Activated T-helper 17 cell treated with anti-CD3 and anti-CD28 coated beads, Interleukin-2, amount 50 U/mL, for 72 hours (primary cell): ENCODE measurements at places on chromosomes 5 and 9. TPM values are rescaled to one million over a fixed set of nuclear protein-coding genes. Genes with fewer than 3 reads are reported as not detected.

REXO4 gene
- total RNA-seq: 36.5 TPM

INSL6 gene
- not detected for total RNA-seq

SEMA5A gene
- total RNA-seq: not detected

F2RL2 gene
- not detected for total RNA-seq

CYSRT1 gene
- total RNA-seq: 0.40 TPM

IGFBPL1 gene
- not detected for total RNA-seq

LTC4S gene
- 1.3 TPM for total RNA-seq

CDH9 gene
- total RNA-seq: not detected

IL13 gene
- 2.4 TPM for total RNA-seq

LRRC26 gene
- not detected for total RNA-seq

AGXT2 gene
- not detected for total RNA-seq

TMEM215 gene
- not detected for total RNA-seq

FLT4 gene
- 0.34 TPM for total RNA-seq

RNF224 gene
- not detected for total RNA-seq

FAT2 gene
- not detected for total RNA-seq

SPATA31D4 gene
- total RNA-seq: not detected

HTR4 gene
- total RNA-seq: not detected

CCL27 gene
- 0.78 TPM for total RNA-seq

FOXI1 gene
- total RNA-seq: not detected

TMED9 gene
- total RNA-seq: 97.7 TPM

TMEM38B gene
- 6.6 TPM for total RNA-seq

SLC27A6 gene
- not detected for total RNA-seq

SOX30 gene
- 0.50 TPM for total RNA-seq

OR2Y1 gene
- total RNA-seq: not detected

ASPN gene
- not detected for total RNA-seq

HAND1 gene
- not detected for total RNA-seq

DPH7 gene
- 26.7 TPM for total RNA-seq

SCGB3A1 gene
- not detected for total RNA-seq

CBY3 gene
- total RNA-seq: not detected

PNPLA7 gene
- 5.1 TPM for total RNA-seq

PHF24 gene
- not detected for total RNA-seq

RASGRF2 gene
- 6.8 TPM for total RNA-seq

DPYSL3 gene
- total RNA-seq: not detected

LHX3 gene
- 0.16 TPM for total RNA-seq

NUTM2G gene
- total RNA-seq: not detected

CCNJL gene
- not detected for total RNA-seq

PTPN3 gene
- 0.41 TPM for total RNA-seq

PCDHGA2 gene
- not detected for total RNA-seq

NUTM2F gene
- not detected for total RNA-seq

PCDHGA10 gene
- 0.08 TPM for total RNA-seq

SVEP1 gene
- 0.13 TPM for total RNA-seq

SLC46A2 gene
- not detected for total RNA-seq

MARCOL gene
- not detected for total RNA-seq

TAF11L8 gene
- not detected for total RNA-seq

RANBP17 gene
- total RNA-seq: not detected

AQP3 gene
- total RNA-seq: 72.5 TPM

TLX3 gene
- total RNA-seq: not detected

HSPB3 gene
- total RNA-seq: not detected

PDCD1LG2 gene
- total RNA-seq: 1.5 TPM

HAVCR2 gene
- total RNA-seq: 35.4 TPM

OBP2B gene
- not detected for total RNA-seq

RASGEF1C gene
- not detected for total RNA-seq

PCDHA13 gene
- not detected for total RNA-seq

C6 gene
- not detected for total RNA-seq

IL7R gene
- total RNA-seq: 162 TPM

SHOC1 gene
- not detected for total RNA-seq

SCGB3A2 gene
- total RNA-seq: not detected

NME5 gene
- total RNA-seq: not detected
